Breast epithelium (tissue), 4 donors: ENCODE measurements at places on chromosomes 16 and 17. TPM values are rescaled to one million over a fixed set of nuclear protein-coding genes. Genes with fewer than 3 reads are reported as not detected.

DNA sequence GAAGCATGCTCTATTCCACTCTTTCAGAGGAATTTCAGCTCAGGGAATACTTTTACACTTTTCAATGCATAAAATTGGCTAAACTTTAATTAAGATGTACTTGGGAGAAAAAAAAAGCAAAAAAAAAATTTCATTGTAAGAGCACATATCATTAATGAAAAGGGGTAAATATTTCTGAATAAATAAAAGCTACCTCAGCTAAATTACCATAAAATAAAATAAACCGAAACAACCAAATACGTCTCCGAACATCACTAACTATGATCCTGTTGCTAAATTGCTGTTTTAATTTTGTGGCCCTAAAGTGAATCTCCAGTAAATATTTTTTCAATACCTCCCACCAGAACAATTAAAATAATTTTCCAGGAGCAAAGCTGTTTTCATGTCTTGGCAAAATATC, 203.7 kb upstream of the KCNJ16 start:
- H3K4me3 ChIP-seq: no peak overlapping the region
- no peak overlapping the region for H3K27ac ChIP-seq
- no peaks in the 10 kb centered on the region for H3K4me1 ChIP-seq
- no peak for DNase-seq

GRCh38 chr17:73984941-73985340, 218.5 kb upstream of the RPL38 start:
- H3K27me3 ChIP-seq: no peaks in the 10 kb centered on the region
- no peak overlapping the region for H3K4me3 ChIP-seq
- H3K27ac ChIP-seq: no peak overlapping the region
- no peaks in the 10 kb centered on the region for H3K36me3 ChIP-seq
- no peak for DNase-seq

- DNase-seq: no peak
- H3K4me1 ChIP-seq: no peaks in the 10 kb centered on the region
- H3K4me3 ChIP-seq: no peak overlapping the region
- H3K27ac ChIP-seq: no peak overlapping the region
Measured at GRCh38 chr17:10585529-10585928, 36.1 kb upstream of the MYH2 start.

- H3K27ac ChIP-seq: no peak overlapping the region
- H3K4me1 ChIP-seq: no peaks in the 10 kb centered on the region
- no peak for DNase-seq
- no peaks in the 10 kb centered on the region for H3K27me3 ChIP-seq
Measured at GRCh38 chr16:1184156-1184868, 31.4 kb downstream of the CACNA1H start.

- H3K27me3 ChIP-seq: no peaks in the 10 kb centered on the region
- H3K4me1 ChIP-seq: no peaks in the 10 kb centered on the region
- DNase-seq: no peak
- H3K4me3 ChIP-seq: no peak overlapping the region
- no peak overlapping the region for H3K27ac ChIP-seq
Measured at GRCh38 chr16:6704306-6704930, 628.2 kb upstream of the RBFOX1 start.

DNA sequence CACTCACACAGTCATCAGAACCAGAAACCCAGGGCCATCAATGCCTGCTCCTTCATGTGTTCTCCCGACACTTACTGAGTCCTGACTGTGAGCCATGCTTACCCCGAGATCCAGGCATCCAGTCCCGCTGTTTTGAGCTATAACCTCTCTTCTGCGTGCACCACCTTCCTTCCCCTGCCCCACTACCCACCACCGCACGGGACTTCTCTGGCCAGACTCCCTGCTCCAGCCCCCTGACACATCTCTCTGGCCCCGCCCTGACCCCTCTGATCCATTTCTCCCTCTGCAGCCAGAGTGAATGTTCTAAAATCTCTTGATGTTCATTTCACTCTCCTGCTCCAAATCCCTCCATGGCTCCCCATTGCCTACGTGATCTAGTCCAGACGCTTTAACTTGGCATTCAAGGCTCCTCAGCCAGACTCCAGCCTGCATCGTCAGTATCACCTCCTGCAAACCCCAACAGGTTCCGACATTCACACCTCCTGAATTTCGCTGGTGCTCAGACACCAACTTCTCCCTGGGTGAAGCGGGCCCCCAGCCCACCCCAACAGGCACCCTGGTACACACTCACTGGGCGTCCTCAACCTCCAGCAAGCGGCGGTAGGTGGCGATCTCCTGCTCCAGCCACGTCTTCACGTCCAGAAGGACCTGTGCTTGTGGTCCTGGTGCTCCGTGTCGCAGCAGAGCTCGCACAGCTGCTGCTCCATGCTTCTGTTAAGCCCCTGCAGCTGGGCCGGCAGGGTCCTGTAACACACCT, 3.1 kb upstream of the KRT17 start:
- no peaks in the 10 kb centered on the region for H3K36me3 ChIP-seq
- H3K4me3 ChIP-seq: no peak overlapping the region
- H3K4me1 ChIP-seq: no peaks in the 10 kb centered on the region

DNA sequence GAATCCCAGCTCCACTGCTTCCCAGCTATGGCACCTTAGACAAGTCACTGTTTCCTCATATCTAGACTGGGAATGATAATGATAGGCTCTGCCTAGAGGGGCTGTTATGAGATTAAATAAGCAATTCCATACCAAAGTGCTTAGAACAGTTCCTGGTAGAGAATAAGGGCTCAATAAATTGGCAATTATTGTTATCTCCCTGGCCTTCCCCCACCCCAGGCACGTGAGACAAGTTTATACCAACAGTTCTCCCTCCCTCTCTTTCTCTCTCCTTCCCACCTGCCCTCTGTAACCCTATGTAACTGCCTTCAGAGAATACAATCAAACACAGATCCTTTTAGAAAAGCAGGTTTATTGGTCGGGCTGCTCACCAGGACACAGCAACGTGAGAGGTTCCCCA, 13.9 kb upstream of the STAT3 start:
- DNase-seq: no peak
- no peaks in the 10 kb centered on the region for H3K27me3 ChIP-seq
- peak overlapping the region; percentile 75 for H3K27ac ChIP-seq
- H3K4me3 ChIP-seq: no peak overlapping the region

The CD68 gene
- 49.8 TPM for total RNA-seq

The SLC26A11 gene
- total RNA-seq: 20.6 TPM

GRCh38 chr16:15535772-15536171, 101.4 kb downstream of the BMERB1 start:
- H3K27ac ChIP-seq: no peak overlapping the region
- no peak overlapping the region for H3K4me3 ChIP-seq
- H3K36me3 ChIP-seq: no peaks in the 10 kb centered on the region
- no peaks in the 10 kb centered on the region for H3K4me1 ChIP-seq
- no peaks in the 10 kb centered on the region for H3K27me3 ChIP-seq

The GNG13 gene
- total RNA-seq: not detected

DNA sequence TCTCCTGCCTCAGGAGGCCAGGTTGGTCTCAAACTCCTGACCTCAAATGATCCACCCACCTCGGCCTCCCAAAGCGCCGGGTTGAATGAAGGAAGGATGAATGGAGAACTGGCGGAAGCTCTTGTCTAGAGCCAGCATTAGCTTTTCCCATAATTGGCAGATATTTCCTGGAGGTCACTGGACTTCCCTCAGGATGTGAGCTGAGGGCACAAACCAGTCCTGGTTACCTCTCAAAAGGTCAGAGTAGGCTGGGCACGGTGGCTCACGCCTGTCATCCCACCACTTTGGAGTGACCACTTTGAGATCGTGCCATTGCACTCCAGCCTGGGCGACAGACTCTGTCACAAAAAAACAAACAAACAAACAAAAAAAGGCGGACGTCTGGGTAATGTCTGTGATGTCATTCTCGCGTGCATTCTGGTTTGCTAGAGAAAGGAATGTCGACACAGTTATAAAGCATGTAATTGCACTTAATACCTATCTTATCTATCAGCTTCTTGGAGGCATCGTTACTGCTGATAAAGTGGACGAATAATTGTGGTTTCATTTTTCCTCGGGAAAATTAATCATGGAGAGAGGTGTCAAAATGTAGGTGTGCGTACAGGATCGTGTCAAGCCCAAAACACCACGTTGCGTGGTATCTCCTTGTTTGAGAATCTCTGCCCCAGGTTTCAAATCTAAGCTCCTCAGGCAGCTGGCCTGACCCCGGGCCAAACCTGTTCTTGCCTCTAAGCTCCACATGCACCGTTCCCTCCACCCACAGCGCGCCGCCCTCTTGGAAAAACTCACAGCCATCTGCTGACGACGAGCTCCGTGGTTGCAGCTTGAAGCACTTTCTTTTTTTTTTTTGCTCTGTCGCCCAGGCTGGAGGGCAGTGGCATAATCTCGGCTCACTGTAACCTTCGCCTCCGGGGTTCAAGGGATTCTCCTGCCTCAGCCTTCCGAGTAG, 6.4 kb upstream of the CRK start:
- H3K4me1 ChIP-seq: no peaks in the 10 kb centered on the region
- no peak overlapping the region for H3K4me3 ChIP-seq
- no peaks in the 10 kb centered on the region for H3K27me3 ChIP-seq
- DNase-seq: no peak

DNA sequence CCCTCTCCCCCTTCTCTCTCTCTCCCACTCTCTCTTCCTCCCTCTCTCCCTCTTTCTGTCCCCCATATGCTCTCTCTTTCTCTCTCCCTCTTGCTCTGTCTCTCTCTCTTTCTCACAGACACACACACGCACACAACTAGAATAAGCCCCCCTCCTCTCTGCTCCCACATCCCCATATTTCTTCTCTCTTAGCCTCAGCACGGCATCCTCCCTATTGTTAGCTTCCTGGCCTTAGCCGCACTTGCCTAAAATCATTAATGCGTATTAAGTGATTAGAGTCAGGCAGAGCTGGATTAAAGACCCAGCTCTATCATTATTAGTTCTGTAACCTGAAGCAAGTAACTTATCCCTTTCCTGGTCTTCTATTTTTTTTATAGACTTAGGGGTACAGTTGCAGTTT, 319.0 kb upstream of the C16orf82 start:
- no peak for DNase-seq
- no peaks in the 10 kb centered on the region for H3K27me3 ChIP-seq
- no peak overlapping the region for H3K4me3 ChIP-seq
- no peaks in the 10 kb centered on the region for H3K4me1 ChIP-seq
- no peak overlapping the region for H3K27ac ChIP-seq

The HSD11B2 gene
- total RNA-seq: 0.32 TPM

The FBXO39 gene
- not detected for total RNA-seq
